ENCODE measurements at places on chromosomes 2 and 18. TPM values are rescaled to one million over a fixed set of nuclear protein-coding genes. Genes with fewer than 3 reads are reported as not detected.

- H3K36me3 ChIP-seq, result no peaks in the 10 kb centered on the region
- no peaks in the 10 kb centered on the region for H3K4me1 ChIP-seq
- no peak overlapping the region for H3K27ac ChIP-seq
- no peak for DNase-seq
- H3K27me3 ChIP-seq, result peaks cover 6% of the 10 kb centered on the region
Measured at GRCh38 chr18:286515-287310, 18.9 kb upstream of the THOC1 start.

DNA sequence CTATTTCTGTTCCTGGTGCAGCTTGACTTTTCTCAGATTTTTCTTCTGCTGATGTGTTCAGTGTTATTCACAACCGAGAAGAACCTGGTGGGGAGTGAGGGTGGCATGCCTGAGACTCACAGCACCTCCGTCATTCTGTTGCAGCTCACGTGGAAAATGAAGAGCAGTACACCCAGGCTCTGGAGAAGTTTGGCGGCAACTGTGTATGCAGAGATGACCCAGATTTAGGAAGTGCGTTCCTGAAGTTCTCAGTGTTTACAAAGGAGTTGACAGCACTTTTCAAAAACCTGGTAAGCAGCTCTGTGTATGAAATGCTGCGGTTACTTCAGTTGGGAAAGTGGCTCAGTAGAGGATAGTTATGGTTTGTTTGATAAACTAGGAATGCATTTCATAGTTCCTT is 90.5 kb downstream of the ASAP2 start:
- H3K27me3 ChIP-seq, result peaks cover 2% of the 10 kb centered on the region
- H3K27ac ChIP-seq, result no peak overlapping the region
- no peak for DNase-seq

DNA sequence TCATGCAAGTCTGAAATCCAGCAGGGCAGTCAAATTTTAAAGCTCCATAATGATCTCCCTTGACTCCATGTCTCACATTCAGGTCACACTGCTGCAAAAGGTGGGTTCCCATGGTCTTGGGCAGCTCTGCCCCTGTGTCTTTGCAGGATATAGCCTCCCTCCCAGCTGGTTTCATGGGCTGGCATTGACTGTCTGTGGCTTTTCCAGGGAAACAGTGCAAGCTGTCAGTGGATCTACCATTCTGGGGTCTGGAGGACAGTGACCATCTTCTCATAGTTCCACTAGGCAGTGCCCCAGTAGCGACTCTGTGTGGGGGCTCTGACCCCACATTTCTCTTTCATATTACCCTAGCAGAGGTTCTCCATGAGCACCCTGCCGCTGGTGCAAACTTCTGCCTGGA is 220.6 kb upstream of the COPS8 start:
- H3K36me3 ChIP-seq, result no peaks in the 10 kb centered on the region
- peaks cover 2% of the 10 kb centered on the region for H3K27me3 ChIP-seq
- H3K4me1 ChIP-seq, result no peaks in the 10 kb centered on the region
- DNase-seq, result no peak

DNA sequence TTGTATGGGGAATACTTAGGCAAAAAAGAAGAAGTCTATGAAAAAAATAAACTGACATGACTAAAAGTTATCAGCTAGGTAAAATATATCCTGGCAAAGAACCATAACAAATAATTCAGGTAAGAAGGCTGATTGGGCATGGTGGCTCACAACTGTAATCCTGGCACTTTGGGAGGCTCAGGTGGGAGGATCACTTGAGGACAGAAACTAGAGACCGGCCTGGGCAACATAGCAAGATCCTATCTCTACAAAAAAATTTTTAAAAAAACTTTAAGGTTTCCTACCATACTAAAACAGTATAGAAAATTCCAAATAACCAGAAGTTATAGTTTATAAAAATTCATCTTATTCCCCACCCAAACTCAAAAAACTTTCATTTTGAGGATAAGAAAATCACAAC is 10.8 kb downstream of the NCKAP1 start:
- no peaks in the 10 kb centered on the region for H3K36me3 ChIP-seq
- no peaks in the 10 kb centered on the region for H3K4me1 ChIP-seq
- no peak overlapping the region for H3K4me3 ChIP-seq
- H3K27ac ChIP-seq, result no peak overlapping the region

DNA sequence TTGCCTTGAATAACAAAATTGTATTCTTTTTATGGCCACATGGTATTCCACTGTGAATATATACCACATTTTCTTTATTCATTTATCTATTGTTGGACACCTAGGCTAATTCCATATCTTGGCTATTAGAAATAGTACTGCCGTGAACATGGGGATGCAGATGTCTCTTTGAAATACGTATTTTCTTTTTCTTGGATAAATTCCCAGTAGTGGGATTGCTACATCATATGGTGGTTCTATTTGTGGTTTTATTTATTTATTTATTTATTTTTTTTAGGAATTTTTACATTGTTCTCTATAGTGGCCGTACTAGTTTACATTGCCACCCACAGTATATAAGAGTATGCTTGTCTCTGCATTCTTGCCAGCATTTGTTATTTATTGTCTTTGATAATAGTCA is 679.8 kb upstream of the NRXN1 start:
- H3K27me3 ChIP-seq, result no peaks in the 10 kb centered on the region
- no peak overlapping the region for H3K27ac ChIP-seq
- no peaks in the 10 kb centered on the region for H3K36me3 ChIP-seq
- H3K4me3 ChIP-seq, result no peak overlapping the region

GRCh38 chr2:233387667-233388528 is 33.6 kb downstream of the DGKD start:
- no peaks in the 10 kb centered on the region for H3K27me3 ChIP-seq
- H3K4me1 ChIP-seq, result peaks cover 42% of the 10 kb centered on the region
- H3K4me3 ChIP-seq, result peak overlapping the region; percentile 77
- H3K27ac ChIP-seq, result no peak overlapping the region
- peaks cover 41% of the 10 kb centered on the region for H3K36me3 ChIP-seq

- DNase-seq, result no peak
- H3K27me3 ChIP-seq, result peaks cover 5% of the 10 kb centered on the region
- no peak overlapping the region for H3K27ac ChIP-seq
- H3K4me3 ChIP-seq, result no peak overlapping the region
- no peaks in the 10 kb centered on the region for H3K4me1 ChIP-seq
- H3K36me3 ChIP-seq, result no peaks in the 10 kb centered on the region
Measured at GRCh38 chr2:224078656-224079055, 39.6 kb upstream of the SERPINE2 start.

- no peak overlapping the region for H3K27ac ChIP-seq
- H3K27me3 ChIP-seq, result peaks cover 20% of the 10 kb centered on the region
- peaks cover 4% of the 10 kb centered on the region for H3K36me3 ChIP-seq
- no peaks in the 10 kb centered on the region for H3K4me1 ChIP-seq
- no peak overlapping the region for H3K4me3 ChIP-seq
Measured at GRCh38 chr2:217199255-217199630, 339.4 kb upstream of the TNP1 start.

DNA sequence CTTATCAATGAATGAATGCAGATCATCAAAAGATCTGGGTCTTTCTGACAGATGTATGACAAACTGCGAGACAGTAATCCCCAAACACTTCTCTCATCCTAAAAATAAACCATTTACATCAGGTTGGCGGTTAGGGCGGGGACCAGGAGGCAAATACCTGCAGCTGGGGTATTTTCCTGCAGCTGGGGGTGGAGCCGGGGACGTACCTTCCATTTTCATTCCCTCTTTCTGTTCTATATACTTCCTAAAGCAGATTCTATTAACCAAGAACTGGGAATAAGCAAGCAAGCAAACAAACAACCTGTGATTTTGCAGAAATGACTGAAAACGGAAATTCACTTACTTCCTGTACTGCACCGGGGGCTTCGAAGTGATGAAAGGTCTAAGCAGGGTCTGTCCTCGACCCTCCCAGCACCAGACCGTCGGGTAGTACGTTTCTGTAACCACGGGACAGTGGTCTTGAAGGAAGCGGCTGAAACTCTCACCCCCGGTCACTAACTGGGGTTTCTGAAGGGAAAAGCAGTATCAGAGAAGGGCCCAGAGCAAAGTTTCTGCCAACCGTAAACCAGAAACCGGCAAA is 1.2 kb downstream of the ABHD3 start:
- H3K4me1 ChIP-seq, result peaks cover 23% of the 10 kb centered on the region
- H3K36me3 ChIP-seq, result peaks cover 18% of the 10 kb centered on the region
- peak overlapping the region; percentile 98 for H3K4me3 ChIP-seq
- H3K27me3 ChIP-seq, result no peaks in the 10 kb centered on the region

- no peaks in the 10 kb centered on the region for H3K4me1 ChIP-seq
- no peak overlapping the region for H3K27ac ChIP-seq
- H3K27me3 ChIP-seq, result no peaks in the 10 kb centered on the region
- H3K36me3 ChIP-seq, result no peaks in the 10 kb centered on the region
Measured at GRCh38 chr18:78431606-78432005, 548.0 kb upstream of the SALL3 start.

DNA sequence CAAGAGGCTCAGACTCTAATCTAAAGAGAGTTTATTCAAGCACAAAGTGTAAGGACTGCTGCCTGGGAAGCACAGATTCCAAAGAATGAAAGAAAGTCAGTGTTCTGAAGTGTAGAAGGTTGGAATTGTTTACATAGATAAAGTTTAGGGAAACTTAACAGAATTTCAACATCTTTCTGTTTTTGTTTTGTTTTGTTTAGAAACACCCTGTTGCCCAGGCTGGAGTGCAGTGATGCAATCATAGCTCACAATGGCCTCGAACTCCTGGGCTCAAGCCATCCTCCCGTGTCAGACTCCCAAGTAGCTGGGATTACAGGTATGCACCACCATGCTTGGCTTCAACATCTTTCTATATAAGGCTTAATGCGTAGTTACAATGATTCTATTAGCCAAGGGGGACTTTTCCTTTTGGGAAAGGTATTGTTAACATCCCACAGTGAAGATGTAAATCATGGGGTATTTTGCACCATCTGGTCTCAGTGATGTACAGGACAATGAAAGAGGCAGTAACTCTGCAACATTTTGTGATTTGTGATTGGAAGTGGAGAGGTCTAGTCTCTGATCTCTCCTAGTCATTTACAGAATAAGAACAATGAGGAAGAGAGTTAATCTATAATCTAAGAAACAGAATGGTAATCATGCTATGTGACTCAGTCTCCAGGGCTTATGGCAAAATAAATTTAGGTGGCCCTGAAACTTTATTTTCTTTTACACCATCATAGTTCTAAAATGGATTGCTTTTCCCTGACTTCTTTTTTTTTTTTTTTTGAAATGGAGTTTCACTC is 45.6 kb upstream of the MSH6 start:
- no peaks in the 10 kb centered on the region for H3K36me3 ChIP-seq
- peaks cover 3% of the 10 kb centered on the region for H3K27me3 ChIP-seq
- peaks cover 3% of the 10 kb centered on the region for H3K4me1 ChIP-seq
- no peak overlapping the region for H3K27ac ChIP-seq
- H3K4me3 ChIP-seq, result no peak overlapping the region

DNA sequence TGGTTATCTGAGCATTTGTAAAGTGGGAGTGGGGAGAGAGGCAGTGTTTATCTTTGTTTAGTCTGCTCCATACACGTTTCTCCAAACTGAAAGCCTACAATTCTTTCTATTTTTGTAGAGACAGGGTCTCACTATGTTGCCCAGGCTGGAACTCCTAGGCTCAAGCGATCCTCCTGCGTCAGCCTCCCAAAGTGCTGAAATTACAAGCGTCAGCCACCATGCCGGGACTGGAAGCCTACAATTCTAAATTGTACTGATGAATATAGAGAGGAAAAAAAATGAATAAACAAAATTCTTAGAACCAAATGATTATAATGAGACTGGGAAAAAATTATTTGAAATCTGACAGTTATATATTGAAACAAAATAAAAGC is 1.4 kb upstream of the ZFAND2B start:
- H3K36me3 ChIP-seq, result peaks cover 12% of the 10 kb centered on the region
- peak overlapping the region; percentile 93 for H3K27ac ChIP-seq
- no peak overlapping the region for H3K4me3 ChIP-seq
- H3K27me3 ChIP-seq, result no peaks in the 10 kb centered on the region
- peaks cover 44% of the 10 kb centered on the region for H3K4me1 ChIP-seq

GRCh38 chr2:27980242-27980641 is 89.7 kb downstream of the BABAM2 start:
- peaks cover 21% of the 10 kb centered on the region for H3K4me1 ChIP-seq
- H3K27ac ChIP-seq, result peak overlapping the region; percentile 1
- no peak overlapping the region for H3K4me3 ChIP-seq
- no peak for DNase-seq
- H3K36me3 ChIP-seq, result peaks cover 41% of the 10 kb centered on the region

GRCh38 chr2:45354776-45355175 is 256.3 kb downstream of the SRBD1 start:
- no peaks in the 10 kb centered on the region for H3K4me1 ChIP-seq
- no peaks in the 10 kb centered on the region for H3K36me3 ChIP-seq
- H3K27me3 ChIP-seq, result no peaks in the 10 kb centered on the region

DNA sequence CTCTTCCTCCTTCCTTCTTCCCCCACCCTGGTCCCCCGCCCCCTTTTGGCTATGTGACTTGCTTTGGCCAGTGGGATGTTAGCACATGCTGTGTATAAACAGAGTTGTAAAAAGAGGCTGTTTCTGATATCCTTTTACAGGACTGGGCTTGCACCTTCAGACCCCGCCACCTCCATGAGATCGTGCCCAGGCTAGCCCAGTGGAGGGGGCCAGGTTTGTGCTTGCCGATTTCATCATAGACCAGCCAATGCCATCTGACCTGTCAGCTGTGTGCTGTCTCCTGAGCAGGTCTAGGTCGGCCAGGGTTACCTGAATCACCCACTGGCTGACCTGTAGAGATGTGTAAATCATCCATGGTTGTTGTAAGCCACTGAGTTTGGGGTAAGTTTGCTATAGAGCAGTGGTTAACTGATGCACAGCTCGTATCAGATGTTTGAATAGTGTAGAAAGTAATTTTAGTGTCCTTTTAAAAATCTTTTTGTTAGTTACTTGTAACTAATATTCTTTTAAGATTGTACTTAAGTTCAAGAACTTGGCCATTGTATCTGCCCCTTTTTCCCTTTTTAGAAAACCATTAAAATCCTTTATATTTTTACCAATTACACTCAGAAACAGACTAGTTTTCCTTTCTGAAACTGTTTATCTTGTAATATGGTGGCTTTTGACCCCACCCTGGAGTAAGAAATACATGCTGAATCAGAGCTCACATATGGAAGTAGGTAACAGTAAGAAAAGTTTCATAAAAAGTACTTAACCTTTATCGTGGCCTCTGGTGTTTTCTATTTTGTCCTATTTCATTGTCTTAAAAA is 122.0 kb upstream of the MGAT5 start:
- H3K27me3 ChIP-seq, result peaks cover 2% of the 10 kb centered on the region
- H3K36me3 ChIP-seq, result peaks cover 21% of the 10 kb centered on the region
- DNase-seq, result no peak
- no peak overlapping the region for H3K27ac ChIP-seq

DNA sequence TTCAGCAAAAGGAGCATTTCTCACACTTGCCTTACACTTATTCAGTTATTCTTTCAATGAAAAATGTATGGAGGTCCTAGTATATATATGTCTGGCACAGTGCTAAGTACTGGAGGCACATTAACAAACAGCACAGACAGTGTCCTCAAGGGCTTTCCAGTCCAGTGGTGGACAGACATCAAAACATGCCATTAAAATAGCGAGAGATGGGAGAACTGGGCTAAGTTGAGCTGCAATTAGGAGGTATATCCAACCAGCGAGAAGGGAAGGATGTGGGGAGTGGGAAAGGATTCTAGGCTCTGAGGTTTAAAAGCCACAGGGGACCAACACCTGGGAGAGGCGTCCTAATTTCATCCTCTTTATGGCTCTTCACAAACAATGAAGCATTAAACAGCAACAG is 127.5 kb upstream of the TTC39C start:
- peaks cover 26% of the 10 kb centered on the region for H3K4me1 ChIP-seq
- H3K27ac ChIP-seq, result no peak overlapping the region
- no peak for DNase-seq
- H3K4me3 ChIP-seq, result no peak overlapping the region
- peaks cover 1% of the 10 kb centered on the region for H3K36me3 ChIP-seq

Gene IL1R1
- 0.11 TPM for total RNA-seq

Gene CXCR4
- total RNA-seq, result 293 TPM

Gene DDX1
- total RNA-seq, result 55.9 TPM

Gene MC2R
- total RNA-seq, result not detected

Gene KLHL29
- 1.7 TPM for total RNA-seq

Gene RAX
- total RNA-seq, result not detected

Gene PLB1
- total RNA-seq, result 0.43 TPM

Data from activated naive CD8-positive, alpha-beta T cell treated with anti-CD3 and anti-CD28 coated beads, Interleukin-2, amount 10 ng/mL, durations not matched to agents 7 days and 5 days (primary cell).